ENCODE measurements at places on chromosomes 7 and 10.

- peak; percentile 31 for DNase-seq
Measured at GRCh38 chr10:88041243-88042159, 178.1 kb downstream of the PTEN start.

DNA sequence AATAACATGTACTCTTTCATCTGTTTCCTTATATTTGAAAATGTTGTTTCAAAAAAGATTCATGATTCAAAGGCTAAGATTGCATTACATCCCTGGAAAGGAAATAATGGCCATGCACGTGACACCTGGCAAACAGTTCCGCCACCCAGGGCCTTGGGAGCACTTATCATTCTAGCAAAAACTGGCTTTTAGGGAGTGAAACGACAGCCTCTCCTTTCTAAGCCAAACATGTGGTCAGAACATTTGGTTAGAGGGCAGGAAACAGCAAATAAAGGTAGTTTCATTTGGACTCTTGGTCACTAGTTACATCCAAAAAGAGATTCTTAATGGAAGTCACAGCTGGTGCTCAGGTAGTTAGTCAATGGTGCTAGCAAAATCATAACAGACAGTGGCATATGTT lies 83.5 kb downstream of the FAS start:
- peak; percentile 75 for DNase-seq

- no peak for DNase-seq
Measured at GRCh38 chr7:116465125-116465524, 34.4 kb upstream of the CAV2 start.

GRCh38 chr7:84975586-84976185 lies 211.2 kb downstream of the SEMA3D start:
- no peak for DNase-seq

- peak; percentile 69 for DNase-seq
Measured at GRCh38 chr7:135757719-135758411, 9.3 kb upstream of the FAM180A start.

GRCh38 chr7:67407392-67408071 lies 410.9 kb downstream of the TYW1 start:
- DNase-seq: no peak

- no peak for DNase-seq
Measured at GRCh38 chr10:62000726-62001125, 99.2 kb downstream of the ARID5B start.

DNA sequence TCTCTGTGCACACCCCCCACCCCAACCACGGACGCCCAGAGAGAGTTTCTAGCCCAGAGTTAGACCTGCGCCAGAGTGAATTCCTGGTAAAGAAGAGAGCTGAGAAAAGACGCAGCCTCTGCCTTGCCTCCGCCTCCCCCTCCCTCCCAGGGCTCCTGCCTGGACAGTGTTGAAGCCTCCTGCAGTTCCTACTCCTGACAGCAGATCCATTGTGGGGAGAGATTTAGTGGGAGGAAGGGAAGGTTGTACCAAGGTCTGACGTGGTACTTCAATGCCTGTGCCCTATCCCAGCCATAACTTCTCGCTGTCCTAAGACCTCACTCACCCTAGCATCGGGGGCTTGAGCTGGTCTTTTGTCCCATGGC lies 952 bp downstream of the SRRM3 start:
- no peak for DNase-seq

- no peak for DNase-seq
Measured at GRCh38 chr7:95316588-95316987, 7.7 kb downstream of the PON1 start.

DNA sequence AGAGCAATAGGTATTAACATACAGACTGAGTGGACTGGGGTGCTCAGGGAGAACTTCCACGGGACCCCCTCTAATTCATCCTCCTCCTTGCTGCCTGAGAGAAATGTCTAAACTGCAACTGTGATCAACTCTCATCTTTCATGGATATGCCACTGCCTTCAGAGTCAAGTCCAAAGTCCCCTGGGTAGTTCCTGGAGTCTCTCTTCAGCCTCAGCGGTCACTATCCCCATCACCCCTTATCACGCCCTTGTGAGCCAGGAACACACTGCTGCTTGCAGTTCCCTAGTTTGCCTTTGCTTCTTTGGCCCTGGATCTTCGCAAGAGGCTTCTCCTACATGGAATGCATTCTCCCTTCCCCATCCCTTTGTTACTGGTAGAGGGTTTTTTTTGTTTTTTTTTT lies 58.7 kb upstream of the AUTS2 start:
- no peak for DNase-seq

- DNase-seq: no peak
Measured at GRCh38 chr10:52956461-52956860, 183.9 kb upstream of the MBL2 start.

DNA sequence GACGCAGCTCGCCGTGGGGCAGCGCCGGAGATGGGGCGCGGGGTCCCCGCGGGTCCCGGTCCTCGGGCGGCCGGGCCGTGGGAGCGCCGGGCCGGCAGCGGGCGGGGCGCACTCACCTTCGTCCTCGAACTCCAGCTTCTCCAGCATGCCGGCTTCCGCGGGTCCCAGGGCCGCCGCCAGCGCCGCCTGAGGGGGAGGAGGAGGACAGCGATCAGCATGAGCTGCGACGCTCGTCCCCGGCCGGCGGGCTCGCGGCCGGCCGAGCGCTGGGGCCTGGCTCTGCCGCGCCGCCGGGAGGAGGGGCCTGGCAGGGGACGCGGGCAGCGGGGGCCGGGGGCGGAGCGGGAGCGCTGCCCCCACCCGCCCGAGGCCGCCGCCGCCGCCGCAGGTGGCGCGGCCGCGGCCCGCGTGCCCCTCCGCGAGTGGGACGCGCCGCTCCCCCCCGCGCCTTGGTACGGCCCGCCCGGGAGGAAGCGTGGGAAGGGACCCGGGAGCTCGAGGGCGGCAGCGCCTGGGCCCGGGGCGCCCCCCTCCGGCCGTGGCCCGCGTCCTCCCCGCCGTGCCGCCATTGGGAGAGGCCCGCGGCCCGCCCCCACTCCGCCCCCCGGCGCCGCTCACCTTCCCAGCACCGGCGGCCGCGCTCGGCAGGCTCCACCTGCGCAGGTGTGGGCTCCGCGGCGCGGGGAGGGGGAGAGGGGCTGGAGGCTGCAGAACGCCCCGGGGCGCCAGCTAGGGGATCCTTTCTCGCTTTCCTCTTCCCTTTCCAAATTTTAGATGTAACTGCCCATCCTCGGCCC lies 112.5 kb upstream of the RHEB start:
- peak; percentile 77 for DNase-seq

DNA sequence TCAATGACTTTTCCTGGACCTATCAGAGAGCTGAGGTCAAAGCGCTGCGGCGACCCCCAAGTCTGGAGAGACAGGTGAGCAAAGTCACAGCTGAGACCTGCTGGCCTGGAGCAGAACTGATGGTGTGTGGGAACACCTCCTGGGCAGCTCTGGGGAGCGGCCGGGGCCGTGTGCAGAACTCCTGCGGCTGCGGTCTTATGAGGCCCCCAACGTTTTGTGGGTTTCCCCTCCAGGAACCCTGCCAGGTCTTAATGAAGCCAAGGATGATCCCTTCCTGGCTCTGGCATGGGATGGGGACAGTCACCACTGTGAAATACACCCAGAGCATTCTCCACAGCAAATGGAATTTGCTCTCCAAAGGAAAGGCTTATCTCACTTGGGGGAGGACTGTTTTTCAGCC lies 26.1 kb downstream of the DPYSL4 start:
- no peak for DNase-seq

DNA sequence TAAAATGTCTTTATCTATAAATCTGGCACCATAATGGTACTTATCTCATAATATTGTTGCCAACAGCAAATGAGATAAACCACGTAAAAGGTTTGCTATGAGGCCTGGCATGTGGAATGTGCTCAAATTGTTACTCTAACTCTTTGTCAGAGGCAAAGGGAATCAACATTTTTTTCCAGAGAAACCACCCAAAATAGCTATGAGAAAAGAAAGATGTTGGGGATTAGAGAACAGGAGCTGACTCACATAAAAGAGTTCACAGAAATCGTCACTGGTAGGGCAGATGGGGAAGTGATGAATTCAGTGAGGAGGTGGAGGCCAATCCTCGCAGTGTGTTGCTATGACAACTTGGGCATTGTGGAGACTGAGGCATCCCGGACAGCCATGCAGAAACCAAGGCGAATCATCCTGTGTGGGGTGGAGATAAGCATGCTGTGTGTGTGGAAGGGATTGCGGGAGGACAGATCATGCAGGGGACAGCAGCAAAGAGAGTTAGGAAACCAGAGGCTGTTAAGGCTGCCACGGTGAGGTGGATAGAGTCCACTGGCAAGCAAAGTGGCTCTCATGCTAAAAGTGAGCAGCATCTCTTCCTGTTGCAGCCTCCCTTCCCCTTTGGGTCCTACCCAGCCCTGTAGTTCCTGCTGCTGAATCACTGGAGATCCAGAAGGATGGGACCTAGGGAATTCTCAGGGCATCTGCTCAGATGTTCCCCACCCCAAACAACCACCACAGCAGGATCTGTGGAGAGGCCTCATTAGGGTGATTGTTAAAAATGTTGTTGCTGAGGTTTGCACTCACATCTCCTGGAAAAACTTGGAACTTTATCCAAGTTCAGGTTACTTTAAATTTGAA lies 103.9 kb downstream of the CUBN start:
- DNase-seq: no peak
